ENCODE measurements at places on chromosomes 5 and 9. TPM values are rescaled to one million over a fixed set of nuclear protein-coding genes. Genes with fewer than 3 reads are reported as not detected.

GRCh38 chr9:131580358-131580757 lies 35.0 kb downstream of the PRRT1B start:
- DNase-seq: no peak

NME5 gene
- 2.1 TPM for total RNA-seq

DNA sequence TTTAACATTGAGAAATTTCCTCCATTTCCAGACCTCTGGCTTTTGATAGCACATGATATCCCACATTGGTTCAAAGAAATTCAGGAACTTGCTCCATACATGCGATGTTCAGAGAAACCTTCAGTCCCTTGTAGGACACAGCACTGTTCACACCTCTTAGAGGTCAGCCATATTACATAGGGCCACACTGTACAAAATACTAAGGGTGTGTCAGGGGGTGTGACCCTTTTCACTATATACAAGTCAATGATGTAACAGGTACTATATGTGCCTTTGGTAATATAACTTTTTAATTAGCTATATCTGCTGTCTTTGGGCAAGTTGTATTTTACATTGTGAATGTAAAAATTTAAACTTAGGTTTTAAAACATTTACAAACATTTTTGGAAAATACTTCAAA lies 505.5 kb downstream of the ENC1 start:
- DNase-seq: no peak

LECT2 gene
- total RNA-seq: not detected

DNA sequence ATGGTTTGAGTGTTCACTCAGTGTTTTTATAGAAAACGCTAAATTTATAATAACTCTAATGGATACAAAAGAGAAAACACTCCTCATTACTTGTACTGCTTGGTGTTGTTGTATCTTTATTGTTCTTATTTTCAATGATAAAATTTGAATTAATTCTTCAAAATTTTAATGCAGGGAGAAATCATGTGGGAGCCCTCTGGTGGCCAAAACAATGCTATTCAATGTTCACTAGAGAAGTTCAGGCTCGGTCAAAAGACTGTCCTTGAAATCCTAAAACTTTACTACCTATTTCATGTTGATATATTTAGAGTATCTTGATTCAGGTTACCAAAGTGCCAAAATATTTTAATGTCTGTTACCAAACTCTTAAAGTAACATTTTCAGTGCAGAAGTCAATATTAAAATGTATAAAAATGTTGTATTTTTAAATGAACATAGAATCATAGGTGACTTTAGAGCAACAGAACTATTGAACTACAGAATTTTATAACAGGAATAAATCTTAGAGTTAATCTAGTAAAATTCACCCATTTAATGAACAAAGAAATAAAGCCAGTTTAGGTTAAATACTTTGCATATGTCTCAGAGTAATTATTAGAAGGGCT lies 1259.8 kb downstream of the PTPRD start:
- no peak for DNase-seq

DBH gene
- total RNA-seq: not detected

SYK gene
- 5.1 TPM for total RNA-seq

SUSD3 gene
- total RNA-seq: 0.87 TPM

DNA sequence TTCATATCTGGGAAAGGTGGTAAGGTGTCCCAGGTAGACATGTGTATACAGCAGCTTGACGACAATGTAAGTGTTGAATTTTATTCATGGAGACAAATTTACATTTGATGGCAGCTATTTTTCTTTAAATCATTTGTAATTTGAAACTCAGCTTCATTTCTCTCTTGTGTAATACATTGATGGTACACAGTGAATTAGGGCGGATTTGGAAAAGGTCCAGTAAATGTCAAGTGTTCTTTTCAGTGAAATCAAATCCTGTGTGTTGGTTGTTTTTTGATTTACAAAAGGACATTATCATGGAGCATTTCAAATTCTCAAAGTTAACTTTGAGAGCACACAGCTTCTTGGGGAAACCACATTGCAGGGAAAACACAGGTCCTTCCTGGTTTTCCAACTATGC lies 30.0 kb upstream of the PCSK1 start:
- no peak for DNase-seq

PCDH12 gene
- 11.1 TPM for total RNA-seq

GRCh38 chr5:65620021-65620420 lies 4.1 kb downstream of the TRIM23 start:
- DNase-seq: no peak

DNA sequence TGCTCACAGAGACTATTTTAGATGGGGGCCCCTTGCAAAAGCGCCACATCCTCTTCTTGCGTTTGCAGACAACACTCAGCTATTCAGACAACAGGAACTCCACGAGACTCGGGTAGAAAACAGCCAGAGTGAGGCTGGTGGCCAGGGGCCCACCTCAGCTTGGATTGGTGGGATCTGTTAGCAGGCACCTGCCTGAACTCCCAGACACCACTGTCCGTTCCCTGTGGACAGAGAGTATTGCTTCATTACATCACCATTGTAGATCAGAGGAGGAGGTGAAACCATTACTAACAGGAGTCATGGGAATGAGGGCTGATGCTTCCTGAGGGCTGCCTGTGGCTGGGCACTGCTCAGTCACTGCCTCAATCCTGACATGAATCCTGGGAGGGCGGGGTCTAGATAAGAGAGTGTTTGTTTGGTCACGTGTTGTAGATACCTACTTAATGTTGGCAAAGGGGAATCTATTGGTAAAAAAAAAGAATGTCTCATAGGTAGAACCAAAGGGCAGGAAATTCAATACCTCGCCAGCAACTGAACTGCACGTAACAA lies 4.4 kb upstream of the RAPGEF1 start:
- no peak for DNase-seq

PCDHA4 gene
- 0.10 TPM for total RNA-seq

GRCh38 chr9:121735793-121736770 lies 84.6 kb downstream of the DAB2IP start:
- peak; percentile 90 for DNase-seq

NSA2 gene
- total RNA-seq: 52.3 TPM

- no peak for DNase-seq
These were observed 89.0 kb downstream of the ARSB start for GRCh38 chr5:78896132-78896531.

- DNase-seq: no peak
These were observed 182.2 kb downstream of the MCTP1 start for GRCh38 chr5:95102687-95103086.

FIBCD1 gene
- total RNA-seq: 0.40 TPM

- no peak for DNase-seq
These were observed 29.8 kb downstream of the OLFM1 start for GRCh38 chr9:135117281-135117680.

DDX31 gene
- 5.8 TPM for total RNA-seq

FOXI1 gene
- total RNA-seq: not detected

GRCh38 chr5:31049936-31050704 lies 143.4 kb upstream of the CDH6 start:
- no peak for DNase-seq

DNA sequence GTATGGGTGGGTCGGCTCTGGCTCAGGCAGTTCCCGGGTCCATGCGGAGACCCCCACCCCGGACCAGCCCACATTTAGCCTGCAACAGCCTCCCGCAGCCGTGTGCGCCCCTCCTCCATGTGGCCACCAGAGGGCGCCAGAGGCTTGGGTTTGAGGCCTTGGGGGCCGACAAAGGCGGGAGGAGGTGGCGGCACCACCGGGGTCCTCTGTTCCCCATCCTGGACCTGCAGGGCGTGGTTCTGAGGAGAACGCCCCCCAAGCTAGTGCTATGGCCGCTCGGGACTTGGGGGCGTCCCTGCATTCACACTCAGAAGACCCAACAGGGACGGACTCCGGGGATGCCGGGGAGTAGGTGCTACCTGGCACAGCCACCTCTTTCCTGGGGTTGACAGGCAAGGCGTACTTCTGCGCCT lies 16.5 kb downstream of the ASS1 start:
- DNase-seq: peak; percentile 83

GKAP1 gene
- 25.3 TPM for total RNA-seq

- no peak for DNase-seq
These were observed 279.6 kb downstream of the TMEM38B start for GRCh38 chr9:105973951-105974351.

DNA sequence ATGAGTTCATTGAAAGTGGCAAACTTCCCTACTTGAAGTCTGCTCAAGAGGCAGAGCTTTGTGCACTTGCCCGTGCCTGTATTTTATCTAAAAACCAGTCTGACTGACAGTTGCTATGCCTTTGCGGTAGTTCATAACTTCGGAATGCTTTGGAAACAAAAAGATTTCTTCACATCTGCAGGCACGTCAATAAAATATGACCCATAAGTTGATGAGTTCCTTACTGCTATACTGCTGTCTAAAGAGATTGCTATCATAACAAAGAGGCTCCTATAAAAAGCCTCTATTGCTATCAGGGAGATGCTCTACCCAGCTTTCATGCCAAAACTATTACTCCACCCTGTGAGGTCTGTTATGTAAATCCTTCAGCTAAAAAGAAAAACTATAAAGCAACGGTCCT lies 25.4 kb upstream of the RNF20 start:
- DNase-seq: no peak

- no peak for DNase-seq
These were observed 139.9 kb upstream of the ACOT12 start for GRCh38 chr5:81533629-81534405.

ASTN2 gene
- 11.3 TPM for total RNA-seq

SLC46A2 gene
- not detected for total RNA-seq

GRCh38 chr9:94839398-94839797 lies 112.9 kb downstream of the AOPEP start:
- DNase-seq: no peak

GRAMD2B gene
- 35.2 TPM for total RNA-seq

Data from left ventricle myocardium superior (tissue), 1 donor.